ENCODE measurements at places on chromosomes 12 and 14.

DNA sequence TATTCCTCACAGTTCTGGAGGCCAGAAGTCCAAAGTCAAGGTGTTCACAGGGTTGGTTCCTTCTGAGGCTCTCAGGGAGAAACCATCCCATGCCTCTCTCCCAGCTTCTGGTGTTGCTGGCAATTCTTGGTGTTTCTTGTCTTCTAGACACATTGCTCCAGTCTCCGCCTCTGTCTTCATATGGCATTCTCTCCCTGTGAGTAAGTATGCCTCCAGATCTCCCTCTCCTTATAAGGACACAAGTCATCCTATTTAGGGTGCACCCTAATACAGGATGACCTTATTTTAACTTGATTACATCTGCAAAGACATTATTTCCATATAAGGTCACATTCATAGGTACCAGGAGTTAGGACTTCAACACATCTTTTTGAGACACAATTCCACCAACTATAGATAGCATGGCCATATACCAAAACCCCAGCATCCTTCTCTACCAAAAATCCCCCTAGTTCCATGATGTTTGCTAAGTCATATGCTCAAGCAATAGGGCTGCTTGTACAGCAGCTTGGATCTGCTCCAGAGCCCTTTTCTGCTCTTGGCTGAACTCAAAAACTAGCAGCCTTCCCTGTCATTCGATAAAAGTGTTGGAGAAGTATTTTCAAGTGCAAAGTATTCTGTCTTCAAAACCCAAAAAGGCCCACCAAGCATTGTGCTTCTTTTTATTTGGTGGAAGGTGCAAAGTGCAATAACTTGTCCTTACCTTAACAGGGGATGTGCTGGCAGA is 79.2 kb upstream of the CMKLR1 start:
- no peak for DNase-seq

DNA sequence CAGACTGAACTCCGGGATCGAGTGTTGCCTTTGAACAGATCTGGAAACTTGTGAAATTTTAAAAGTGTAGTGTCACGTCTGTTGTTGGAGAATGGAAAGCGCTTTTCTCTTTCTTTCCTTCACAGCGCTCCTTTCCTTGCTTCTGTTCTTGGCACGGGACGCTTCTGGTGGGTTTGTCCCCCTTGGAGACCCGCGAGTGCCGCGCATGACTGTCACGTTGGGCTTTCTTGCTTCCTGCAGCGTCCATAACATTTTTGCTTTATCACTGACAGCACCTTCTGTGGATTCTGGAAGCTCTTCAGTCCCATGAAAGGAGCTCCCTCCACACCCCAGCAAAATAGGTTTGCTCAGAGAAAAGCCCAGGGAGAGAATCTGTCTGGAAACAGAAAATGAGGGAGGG is 193.0 kb upstream of the TMEM132C start:
- DNase-seq, result no peak

DNA sequence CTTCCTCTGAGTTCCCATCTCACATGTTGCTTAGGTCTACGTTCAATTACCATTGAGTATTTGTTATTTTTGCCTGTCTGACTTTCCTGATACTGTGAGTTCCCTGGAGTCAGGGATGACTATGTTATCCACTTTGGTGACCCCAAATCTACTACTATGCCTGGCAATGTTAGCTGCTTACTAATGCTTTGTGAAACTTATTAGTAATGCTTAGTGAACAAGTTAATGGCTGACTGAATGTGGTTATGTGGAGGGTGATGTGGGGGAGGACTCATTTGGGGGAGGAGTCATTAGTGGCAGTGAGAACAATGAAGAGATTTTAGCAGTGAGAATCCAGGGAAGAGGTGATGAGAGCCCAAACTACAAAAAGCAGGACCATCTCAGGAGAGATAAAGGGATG is 121.6 kb downstream of the KTN1 start:
- DNase-seq, result no peak

DNA sequence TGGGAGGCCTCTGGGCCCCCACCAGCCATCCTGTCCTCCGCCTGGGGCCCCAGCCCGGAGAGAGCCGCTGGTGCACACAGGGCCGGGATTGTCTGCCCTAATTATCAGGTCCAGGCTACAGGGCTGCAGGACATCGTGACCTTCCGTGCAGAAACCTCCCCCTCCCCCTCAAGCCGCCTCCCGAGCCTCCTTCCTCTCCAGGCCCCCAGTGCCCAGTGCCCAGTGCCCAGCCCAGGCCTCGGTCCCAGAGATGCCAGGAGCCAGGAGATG is 729 bp upstream of the GAPDH start:
- DNase-seq, result no peak

DNA sequence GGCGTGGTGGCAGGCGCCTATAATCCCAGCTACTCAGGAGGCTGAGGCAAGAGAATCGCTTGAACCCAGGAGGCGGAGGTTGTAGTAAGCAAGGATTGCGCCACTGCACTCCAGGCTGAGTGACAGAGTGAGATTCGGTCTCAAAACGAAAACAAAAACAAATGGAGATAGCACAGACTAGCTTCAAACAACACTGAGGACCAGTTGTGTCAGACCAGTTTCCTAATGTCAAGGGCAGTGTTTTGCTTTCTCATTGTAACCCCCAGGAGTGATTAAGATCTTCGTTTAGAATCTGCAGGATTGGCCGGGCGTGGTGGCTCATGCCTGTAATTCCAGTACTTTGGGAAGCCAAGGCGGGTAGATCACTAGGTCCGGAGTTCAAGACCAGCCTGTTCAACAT is 18.5 kb downstream of the RPGRIP1 start:
- DNase-seq, result no peak

DNA sequence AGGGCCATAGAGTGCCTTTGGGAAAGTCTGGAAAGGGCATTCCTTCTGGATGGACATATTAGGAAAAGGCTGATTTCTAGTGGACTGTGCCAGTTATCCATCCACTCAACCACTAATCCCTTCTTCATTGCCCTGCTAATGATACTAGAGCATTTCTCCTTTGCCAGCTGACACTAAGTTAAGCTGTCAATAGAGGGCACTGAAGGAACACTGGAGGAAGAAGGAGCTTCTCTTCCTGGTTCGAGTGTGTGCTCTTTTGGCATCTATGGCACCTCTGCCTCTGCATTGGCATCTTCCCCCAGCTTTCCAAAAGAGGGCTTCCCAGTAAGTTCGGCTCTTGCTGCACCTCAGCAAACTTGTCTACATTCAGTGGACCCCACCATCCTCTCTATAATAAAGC is 165.4 kb downstream of the DERA start:
- no peak for DNase-seq

GRCh38 chr14:74965486-74966153 is 10.2 kb upstream of the PGF start:
- DNase-seq, result no peak

DNA sequence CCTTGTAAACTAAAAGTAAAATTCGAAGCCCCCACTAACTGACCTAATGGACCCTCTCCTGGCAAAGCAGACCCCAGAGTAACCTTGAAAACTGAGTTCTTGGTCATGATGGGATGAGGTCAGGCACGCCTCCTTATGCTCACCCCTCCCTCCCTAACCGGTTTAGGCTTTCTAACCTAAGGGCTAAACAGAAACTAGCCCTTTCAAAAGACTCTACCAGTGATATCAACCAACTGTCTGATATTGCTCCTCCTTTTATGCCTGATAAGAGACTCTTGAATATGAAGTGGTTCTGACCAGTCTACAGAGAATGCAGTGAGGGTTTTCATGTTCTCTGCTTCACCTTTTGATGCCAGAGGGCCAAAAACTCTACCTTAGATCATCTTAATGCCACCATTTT is 4.8 kb upstream of the LPCAT3 start:
- no peak for DNase-seq

- DNase-seq, result no peak
Observed at GRCh38 chr12:58384196-58384595, 442.8 kb downstream of the ATP23 start.

DNA sequence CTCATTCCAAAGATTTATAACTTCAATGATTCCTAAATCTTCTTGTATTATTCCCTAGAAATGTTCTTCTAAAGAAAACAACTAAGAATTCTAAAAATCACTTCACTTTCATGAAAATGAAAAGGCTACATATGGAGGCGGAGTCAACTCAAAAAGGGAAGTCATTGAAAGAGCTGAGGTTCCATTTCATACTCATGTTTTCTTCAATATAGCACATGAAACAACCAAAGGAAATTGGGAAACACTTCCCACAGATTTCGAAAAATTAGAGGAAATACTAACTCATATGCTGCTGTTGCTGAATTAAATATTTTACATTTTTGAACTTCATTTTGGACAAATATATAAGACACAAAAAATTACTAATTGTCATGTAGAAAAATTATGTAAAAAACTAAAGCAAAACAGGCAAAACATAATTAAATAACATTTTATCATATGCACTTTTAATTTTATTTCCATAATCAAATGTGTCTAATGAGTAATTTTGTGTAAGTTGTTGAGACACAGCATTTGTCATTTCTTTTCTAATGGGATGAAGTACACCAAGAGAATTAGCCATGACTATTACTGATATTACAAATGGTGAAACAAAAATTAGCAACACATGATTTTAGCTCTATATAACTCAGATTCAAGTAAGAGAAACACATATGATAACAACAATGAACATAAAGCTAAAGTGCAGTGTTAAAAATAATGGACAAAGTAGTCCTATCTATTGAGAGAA is at the start of gene CD163:
Gene CD163 (minus strand): TSS at position 92 of the 730 bp plus-strand sequence. CDS start 87 bp downstream, at position 5.
- no peak for DNase-seq

- DNase-seq, result no peak
Observed at GRCh38 chr14:47539031-47539461, 136.4 kb downstream of the MDGA2 start.

DNA sequence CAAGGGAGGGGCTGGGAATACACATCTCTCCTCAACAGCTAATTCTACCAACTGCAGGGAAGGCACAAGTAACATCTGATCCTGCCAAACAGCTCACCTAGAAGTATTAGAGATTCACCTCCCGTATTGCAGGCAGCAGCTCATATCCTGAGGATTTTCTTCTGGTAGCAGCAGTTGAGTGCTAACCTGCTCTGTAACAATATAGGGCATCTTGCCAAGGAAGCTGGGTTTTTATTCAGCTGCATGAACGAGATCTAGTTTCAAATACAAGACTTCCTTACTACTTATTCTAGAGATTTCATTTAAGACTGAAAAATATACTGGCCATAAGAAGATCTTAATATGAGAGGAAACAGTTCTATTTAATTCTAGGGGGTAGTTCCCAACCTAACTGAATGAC is 261.4 kb upstream of the USP15 start:
- no peak for DNase-seq

DNA sequence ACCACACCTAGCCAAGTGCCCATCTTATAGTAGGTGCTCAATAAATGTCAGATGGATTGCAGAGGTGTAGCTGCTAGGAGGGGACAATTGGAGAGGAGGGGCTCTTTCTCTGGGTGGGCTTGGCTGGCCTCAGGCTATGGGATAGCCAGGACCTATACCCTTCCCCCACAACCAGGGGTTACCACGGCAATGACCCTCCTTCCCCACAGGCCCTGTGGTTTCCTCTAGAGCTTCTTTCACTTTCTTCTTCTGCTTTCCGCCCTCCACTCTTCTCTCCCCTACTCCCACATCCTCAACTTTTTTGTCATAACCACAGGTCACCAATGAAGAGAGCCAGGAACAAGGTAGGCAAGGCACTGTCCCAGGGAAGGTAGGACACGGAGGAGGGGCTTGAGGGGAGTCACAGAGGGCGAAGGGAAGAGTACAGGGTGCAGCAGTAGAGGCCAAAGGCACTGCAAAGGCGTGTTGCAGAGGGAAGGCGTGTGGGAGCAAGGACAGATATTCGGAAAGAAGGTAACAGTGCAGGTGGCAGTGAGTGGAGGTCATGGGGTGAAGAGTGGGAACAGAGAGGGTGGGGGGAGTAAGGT is 1.9 kb upstream of the ITGB7 start:
- peak; percentile 58 for DNase-seq

DNA sequence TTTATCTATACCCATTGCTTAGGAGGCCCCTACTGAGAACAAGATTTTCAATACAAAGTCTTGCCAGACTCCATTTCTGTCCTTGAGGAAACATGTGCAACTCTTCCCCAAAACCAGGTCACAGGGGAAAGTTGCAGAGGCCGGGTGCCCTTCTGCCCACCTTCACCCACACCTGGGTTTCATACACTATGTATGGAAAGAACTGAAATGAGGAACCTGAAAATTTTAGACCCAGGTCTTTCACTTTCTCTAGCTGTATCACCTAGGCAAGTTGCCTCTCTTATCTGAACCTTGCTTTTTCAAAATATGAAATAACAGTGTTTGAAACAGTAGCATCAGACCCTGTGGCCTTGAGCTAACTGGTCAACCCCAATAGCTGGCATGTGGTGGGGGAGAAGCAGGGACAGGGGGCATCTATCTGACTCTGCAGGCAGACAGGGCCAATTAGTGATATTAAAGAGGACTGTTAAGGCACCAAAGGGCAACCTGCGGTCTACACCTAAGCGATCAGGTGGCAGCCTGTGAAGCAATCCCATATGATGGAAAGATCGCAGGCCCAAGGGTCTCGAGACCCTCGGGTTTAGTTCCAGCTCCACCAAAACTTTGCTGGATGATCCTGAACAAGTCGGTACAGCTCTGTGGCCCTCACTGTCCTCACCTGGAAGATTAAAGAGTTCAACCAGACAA is 346.5 kb downstream of the BCL11B start:
- no peak for DNase-seq

GRCh38 chr12:89797436-89797835 is 88.8 kb upstream of the ATP2B1 start:
- no peak for DNase-seq

- DNase-seq, result peak; percentile 39
Observed at GRCh38 chr12:55629058-55629841, 7.4 kb upstream of the OR10P1 start.

- no peak for DNase-seq
Observed at GRCh38 chr12:119682639-119683252, 14.8 kb downstream of the PRKAB1 start.

GRCh38 chr14:47389535-47389934 is 285.9 kb downstream of the MDGA2 start:
- DNase-seq, result no peak

GRCh38 chr12:22334410-22335100 is at the start of gene ST8SIA1:
Gene ST8SIA1, minus strand, starts transcription at chr12:22334707. Its CDS starts 475 bp downstream, at chr12:22334232.
- DNase-seq, result peak; percentile 59
